ENCODE measurements at places on chromosomes 1 and 21.

- DNase-seq = no peak
Observed at GRCh38 chr1:218255090-218255489, 30.0 kb upstream of the RRP15 start.

DNA sequence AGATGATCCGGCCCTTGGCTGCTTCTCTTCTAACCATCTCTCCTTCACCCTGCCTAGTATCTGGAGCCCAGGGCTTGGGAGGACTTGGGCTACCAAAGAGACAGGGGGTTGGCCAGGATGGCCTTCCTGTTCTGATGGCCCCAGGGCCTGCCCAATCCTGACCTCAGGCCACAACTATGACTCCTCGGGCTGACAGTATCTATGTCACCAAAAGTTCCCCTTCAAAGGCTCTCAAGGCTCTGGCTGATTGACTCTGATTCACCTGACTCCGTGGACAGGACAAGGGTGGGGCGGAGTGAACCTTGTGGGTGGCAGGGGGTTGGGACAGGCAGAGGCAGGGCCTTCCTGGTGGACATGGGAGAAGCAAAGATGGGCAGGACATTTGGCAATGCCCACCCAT is 12.7 kb downstream of the MEF2D start:
- DNase-seq = no peak

DNA sequence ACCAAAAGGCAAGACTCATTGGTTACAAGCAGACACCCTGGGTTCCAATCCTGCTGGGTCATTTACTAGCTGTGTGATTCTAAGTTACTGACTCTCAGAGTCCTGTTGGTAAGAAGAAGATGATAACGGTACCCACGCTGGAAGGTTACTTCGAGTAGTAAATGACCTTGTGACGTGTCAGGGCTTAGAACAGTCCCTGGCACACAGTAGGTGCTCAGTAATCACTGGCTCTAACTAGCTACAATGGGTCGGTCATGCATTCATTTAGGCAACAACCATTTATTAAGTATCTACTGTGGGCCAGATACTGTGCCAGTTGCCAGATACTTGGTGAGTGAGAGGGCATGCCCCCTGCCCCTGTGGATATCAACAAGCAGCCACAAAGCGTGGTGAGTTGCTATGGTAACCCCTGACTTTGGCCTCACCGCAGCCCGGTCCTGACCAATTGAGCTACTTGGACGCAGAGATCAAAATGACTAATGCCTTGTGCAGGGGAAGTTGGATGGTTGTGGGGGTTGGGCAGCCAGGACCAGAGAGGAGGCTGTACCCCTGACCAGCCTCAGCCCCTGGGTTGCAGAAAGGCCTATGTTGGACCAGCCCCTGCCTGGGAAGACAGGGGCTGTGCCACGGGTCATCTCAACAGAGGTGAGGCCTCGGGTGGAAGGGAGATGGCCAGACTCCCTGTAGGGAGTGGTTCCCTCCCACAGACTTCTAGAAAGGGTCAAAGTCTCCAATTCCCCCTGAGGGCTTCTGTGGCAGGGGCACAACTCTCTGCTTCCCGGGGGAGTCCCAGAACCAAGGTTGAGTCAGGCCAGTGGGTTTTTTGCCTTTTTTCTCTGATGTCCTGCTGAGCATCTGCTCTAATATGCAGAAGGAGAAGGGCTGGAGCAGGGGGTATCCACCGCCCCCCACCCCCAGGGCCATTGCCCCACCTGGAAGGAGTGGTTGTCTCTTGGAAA is 16.0 kb downstream of the DHRS3 start:
- DNase-seq = no peak

DNA sequence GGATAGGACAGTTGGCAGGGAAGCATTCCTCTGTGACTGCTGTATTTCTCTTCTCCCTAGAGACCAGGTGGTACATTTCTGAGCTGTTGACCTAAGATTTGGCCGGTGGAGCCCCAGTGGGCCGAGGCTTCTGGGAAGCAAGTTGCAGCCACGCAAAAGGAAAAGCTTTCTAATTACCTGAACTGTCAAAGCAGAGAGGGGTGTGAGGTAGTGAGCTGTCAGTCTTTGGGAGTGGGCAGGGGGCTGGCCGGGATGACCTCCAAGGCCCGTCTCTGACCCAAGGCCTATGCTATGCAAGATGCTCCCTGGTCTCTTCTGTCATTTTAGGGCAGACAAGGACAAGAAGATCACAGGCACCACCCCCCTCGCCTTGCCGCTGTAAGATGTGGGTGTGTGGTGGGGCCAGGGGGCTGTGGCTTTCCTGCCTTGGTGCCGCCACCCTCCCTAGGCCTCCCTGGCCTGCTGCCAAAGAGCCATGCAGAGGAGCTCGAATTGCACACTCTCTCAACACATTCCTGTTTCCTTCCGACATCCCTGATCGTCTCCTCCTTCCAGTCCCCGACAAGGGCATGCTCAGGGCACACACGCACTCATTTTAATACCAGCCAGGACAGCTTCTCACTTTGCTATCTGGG is 7.7 kb downstream of the PADI1 start:
- DNase-seq = peak; percentile 68

DNA sequence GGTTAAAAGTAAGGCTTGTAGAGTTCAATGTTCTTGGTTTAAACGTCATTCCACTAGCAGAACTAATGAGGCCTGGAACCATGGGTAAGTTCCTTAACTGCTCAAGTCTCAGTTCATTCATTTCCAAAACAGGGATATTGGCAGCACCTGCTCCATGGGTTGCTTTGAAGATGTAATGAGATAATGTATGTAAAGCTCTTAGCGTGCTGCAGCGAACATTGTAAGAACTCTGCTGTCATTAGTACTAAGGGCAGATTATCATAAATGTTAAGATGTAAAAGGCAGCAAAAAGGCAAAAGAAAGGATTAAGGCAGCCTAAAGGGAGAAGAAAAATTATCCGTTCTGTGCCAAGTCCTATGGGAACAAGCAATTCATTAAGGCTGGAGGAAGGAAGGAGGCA is 129.1 kb upstream of the NGF start:
- no peak for DNase-seq

DNA sequence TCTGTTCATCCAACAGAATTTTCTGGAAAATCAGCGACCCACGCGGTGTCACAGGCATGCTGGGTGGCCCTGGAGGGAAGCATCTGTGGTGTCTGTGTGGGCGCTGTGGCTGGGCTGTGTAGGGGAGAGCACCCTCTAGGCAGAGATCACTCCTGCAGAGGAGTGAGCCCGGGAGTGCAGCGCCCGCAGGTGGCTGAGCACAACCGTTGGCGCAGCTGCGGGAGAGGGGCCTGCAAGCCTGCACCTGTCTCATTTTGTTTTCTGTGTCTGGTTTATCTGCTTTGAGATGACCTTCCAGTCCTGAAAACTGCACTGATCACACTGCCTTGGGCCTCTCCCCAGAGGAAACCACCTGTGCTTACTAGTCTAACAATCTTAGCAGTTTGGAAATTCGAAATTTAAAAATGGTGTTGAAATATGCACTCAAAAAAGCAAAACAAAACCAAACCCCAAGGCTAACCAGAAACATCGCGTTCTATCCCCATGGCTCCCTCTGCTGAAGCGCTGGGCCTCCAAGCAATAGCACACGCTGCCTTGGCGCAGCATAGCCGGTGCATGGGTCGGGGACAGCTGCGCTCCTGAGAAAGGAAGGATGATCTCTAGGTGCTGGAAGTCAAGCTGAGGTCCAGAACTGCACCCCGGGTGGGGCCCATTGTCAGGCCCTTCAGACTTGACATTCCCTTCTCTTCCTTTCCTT is 4.8 kb downstream of the FAM3B start:
- peak; percentile 20 for DNase-seq

- no peak for DNase-seq
Observed at GRCh38 chr21:29639366-29640079, 300.3 kb downstream of the GRIK1 start.

GRCh38 chr1:176479971-176480370 is 17.0 kb downstream of the PAPPA2 start:
- no peak for DNase-seq

DNA sequence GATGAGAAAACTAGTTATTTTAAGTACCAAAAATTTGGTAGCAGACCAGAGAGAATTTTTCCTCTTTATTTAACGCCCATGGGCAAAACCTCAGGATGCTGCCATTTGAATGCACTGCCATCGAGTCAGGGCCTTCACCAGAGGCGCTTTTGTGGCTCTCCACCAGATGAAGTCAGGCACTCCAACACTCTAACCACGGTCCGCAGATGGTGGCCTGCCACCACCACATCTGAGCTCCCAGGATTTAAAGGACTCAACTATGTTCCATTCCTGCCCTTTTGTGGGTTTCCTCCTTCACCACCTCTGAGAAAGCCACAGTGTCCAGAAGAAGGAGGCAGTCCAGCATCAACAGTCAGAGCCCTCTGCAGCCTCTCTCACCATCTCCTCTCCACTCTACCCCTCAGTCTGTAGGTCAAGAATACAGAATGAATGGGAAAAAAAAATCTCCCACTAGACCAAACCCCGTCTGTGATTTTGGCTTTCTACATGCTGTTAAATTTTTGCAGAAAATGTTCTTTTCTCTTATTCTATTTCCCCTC is 647.4 kb downstream of the USP25 start:
- DNase-seq = no peak

DNA sequence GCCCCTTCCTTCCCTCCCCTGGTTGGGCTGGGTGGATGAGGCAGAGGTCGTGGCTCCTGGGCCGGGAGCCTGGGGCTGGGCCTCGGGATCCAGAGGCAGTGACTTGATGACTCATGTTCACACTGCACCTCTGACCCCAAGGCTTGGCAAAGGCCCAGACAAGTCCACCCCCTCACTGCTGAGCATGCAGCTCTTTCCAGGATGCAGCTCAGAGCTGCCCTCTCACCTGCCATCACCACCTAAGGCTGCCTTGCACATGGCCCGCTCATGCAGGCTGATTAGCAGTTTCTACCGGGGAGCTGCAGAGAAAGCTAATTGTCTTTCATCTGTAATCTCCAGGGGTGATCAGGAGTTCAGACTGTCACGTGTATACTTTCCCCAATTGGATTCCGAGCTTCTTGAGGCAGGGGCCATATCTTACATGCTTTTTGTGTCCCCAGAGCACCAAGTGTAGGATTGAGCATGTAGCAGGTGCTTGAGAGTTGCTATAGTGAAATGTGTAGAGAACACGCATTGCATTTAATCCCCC is 62.1 kb downstream of the LRRN2 start:
- DNase-seq = no peak

DNA sequence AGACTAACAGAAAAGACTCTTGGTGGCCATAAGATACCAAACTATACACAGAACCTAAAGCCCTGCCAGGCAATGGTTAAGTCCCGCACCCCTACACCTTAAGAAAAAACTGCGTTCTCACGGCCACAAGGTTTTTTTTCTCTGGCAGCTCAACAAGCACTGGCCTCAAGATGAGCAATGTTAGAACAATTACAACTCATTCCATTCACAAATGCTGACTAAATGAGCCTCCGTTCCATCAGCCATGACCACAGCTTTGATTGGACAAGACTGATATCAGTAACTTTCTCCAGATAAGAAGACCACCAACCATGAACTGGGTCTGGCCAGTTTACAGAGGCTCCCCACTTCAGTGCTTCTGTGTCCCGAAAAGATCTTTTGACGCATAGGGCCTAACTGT is 31.9 kb downstream of the SEC16B start:
- DNase-seq = no peak

GRCh38 chr1:235213752-235214151 is 52.7 kb upstream of the RBM34 start:
- DNase-seq = no peak

GRCh38 chr1:40241362-40241761 is 6.4 kb upstream of the TMCO2 start:
- DNase-seq = no peak
